Stimulated activated CD4-positive, alpha-beta T cell treated with anti-CD3 and anti-CD28 coated beads, Interleukin-2, amount 100 ng/mL, for 24 hours (primary cell): ENCODE measurements at places on chromosomes 16 and 17.

- DNase-seq, result no peak
These were observed 2.8 kb upstream of the NUBP1 start for GRCh38 chr16:10740845-10741208.

DNA sequence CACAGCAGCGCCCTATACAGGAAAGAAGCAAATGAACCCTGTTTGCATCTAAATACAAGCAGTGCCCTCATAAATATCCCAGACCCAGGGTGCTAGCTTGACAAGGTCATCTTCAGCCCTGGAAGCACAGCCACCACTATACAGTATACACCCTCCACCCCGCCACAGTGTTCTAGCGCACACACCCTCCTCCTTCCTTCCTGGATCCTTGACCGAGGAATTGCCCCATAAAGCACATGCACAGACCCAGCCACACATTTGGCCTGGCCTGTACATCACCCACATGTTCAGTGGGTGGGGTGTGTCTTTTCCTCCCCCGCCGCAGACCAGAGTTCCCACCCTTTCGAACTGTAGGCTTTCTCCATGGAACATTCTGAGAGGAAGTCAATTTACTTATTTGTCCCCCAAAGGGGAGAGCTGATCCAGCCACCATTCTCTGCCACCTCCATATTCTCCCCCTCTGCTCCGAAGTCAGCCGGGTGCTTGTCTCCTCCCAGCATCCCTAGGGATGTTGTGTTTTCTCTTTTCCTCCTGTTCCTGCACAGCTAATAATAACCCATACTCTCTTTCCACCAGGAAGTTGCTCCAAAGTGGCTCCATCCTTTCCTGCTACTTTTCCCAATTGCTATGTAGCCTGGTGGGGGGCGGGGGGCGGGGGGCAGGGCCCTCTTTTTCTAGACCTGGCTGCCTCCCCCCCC, 6.6 kb downstream of the ABI3 start:
- DNase-seq, result no peak

DNA sequence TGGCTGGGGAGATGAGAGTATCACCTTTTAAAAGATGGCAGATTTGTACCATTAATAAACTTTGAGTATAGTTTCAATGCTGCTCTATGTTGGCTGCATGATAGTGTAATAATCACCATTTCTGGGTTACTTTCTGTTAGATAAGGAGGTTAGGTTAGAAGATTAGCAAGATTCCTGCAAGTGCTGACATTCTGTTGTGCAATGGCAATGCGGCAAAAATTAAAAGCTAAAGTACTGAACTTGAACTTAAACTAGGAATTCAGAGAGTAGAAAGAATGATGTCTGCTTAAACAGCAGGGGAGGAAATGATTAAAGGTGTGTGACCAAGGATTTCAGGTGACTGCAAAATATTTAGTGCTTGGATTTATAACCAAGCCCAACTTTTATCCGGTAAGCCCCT, 399.8 kb upstream of the MON1B start:
- DNase-seq, result no peak

DNA sequence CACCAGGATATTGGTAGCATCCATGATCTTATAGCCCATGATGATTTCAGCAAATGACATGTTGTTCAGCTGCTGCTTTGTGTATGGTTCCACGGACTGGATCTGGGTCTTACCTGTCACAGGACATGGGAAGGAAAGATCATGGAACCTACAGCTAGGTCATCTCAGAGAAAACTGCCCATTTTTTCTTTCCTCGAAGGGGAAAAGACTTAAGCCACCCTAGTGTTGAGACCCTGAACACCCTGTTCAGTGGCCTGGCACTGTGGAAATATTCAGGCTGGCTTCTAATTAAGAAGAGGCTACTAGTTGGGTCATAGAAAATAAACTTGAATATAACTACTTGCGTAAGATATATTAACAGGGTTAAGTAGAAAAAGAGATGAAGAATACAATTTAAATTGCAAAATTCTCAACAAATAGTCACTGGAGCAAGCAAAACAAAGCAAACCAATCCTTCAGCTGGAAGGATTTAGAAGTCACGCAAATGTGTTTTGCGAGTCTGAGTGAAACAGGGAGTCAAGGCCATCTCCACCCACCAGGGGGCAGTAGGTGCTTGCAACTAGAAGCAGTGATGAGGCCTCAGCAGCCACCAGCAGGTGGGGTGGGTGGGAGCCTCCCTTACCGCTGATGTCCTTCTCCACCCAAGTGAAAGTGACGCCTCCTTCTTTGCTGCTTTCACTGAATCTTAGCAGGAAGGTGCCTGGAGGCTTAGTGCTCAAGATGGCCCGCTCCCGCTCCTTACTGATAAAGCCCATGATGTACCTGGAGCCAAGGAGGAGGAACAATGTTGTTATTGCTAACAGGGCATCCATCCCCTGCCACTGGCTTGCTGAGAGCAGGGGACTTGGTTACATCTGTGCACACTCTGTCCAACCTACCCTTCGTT, 34.3 kb downstream of the STAT5A start:
- peak; percentile 98 for DNase-seq

DNA sequence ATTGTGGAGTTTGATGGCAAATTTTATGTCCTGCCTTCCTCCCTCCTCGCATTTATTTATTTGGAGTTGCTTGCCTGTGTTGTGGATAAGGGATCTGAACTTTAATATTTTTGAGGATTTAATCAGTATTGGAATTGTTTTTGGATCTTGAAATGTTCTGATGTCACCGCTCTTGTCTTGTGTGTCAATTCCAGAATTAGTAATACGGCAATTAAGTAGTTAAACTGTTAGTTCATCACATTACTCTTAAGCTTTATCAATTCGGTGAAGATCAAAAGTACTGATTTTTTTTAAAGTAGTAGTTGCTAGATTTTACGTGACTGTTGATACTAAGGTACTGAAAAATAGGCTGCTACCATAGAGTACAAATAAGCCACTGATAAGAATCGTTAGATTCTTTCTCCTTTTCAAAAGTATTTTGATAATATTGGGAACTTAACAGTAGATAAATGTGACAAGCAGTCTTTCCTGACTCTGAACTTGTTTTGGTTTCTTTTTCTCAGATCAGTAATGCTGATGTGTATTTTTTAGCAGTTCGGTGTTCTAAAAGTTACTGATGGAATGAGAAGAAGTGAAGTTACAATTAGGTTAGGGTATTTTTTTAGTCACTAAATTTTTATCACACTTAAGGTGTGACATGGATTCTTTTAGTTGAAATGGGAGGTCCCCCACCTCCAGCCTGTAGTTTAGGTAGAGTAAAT, 2.0 kb downstream of the RBBP6 start:
- no peak for DNase-seq

DNA sequence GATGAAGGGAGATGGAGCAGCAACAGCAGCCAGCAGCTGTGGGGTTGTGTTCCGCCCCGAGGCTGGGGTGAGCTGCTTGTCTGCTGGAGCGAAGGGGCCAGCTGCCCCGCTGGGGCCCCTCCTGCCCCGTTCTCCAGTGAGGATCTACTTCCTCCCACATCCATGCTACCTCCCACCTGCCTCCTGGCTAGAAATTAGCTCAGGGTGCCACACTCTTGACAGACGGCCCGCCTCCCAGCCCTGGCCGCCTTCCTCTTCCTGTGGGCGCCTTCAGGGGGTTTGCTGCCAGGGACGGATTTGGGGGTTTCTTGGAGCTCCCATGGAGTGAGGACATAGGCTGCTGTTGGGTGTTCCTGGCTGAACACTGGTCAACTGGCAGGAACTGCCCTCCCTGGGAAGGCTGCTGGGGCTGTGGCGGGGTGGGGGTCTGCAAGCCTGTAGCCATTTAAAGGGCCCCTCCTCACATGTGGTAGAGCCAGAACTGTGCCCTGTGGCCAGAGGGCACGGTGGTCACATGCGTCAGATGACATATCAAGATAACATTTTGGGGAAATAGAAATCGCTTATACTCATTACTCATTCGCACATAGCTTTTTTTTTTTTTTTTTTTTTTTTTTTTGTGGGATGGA, 13.1 kb downstream of the TBC1D24 start:
- no peak for DNase-seq

GRCh38 chr17:11644265-11645212, 46.3 kb downstream of the DNAH9 start:
- peak; percentile 35 for DNase-seq

GRCh38 chr16:68259007-68259825, 5.1 kb upstream of the SLC7A6 start:
- DNase-seq, result no peak

DNA sequence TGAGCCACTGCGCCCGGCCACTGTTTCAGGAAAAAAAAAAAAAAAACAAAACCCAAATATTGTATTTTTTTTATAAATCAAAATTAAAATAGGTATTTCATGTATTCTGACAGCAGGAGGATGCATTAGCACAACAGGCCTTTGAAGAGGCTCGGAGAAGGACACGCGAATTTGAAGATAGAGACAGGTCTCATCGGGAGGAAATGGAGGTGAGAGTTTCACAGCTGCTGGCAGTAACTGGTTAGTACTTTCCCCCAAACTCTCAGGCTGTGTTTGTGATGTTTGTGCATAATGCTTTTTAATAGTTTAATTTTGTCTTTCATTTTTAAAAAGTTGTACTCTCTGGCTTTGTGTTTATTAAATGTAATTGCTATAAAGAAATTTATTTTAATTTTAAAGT, 27.6 kb upstream of the PHAF1 start:
- DNase-seq, result no peak

- peak; percentile 83 for DNase-seq
These were observed at the start of the genes ARSG and SLC16A6 for GRCh38 chr17:68290955-68291835. Gene ARSG (plus strand): TSS chr17:68291495. CDS start chr17:68307494, 15,999 bp downstream. Gene SLC16A6 (minus strand): TSS chr17:68291127. CDS start chr17:68278320, 12,807 bp downstream.

DNA sequence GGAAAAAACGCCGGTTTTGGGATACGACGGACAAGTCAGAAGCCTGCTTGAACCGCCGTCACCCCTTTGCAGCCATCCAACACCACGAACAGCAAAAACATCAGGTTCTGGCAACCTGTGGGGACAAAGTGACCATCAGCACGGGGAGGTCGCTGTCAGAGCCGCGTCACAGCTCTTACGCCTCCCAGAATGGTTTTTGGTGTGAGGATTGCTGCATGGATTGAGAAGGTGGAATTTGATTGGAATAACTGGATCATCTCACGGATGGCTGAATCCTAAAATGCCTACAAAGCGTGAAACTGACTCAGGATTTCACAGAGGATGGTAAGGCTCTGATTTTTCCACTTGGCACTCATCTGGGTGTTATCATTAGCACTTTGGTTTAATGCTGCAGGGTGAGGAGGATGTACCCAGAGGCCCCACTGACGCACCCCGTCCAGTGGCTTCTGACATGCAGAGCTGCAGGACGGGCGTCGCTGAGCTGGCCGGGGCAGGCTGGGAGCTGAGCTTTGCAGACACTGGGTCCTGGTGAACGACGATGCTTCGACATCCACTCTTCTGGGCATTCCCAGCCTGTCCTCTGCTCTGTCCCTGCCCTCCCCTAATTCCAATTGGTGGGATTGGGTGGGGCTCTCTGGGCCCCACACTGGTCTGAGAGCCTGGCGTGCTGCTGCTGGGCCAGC, 73.4 kb upstream of the CREBBP start:
- DNase-seq, result no peak

DNA sequence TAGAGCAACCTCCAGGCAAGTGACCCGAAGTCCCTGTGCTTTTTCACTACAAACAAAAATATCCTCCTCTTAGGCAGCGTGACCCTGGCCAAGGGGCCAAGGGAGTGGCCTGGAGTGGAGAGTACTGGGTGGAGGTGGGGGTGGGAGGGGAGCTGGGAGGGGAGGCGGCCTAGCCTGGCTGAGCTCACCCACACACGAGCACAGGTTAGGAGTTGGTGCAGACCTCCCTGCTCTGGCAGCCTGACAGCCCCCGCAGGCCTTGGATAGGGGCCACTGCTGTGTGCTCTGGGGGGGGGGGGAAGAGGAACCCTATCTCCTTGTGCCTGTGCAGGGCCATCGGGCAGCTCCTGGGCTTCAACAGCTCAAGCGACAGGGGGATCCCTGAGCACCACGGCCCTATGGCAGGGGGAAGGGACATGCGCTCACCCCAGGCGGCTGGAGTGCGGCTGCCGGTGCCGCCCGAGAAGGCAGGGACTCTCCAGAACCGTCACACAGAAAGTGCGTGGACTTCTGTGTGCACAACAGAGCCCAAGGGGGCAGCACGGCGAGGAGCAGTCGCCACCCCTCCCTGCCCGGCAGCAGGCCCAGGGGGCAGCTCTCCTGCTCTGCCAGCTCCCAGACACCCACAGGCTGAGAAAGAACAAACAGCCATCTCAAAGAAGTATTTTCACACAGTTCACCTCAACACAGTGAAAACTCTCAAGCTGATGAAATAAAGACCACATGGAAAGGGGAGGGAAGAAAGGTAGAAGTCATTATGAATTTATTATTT, 13.3 kb downstream of the SLC16A3 start:
- no peak for DNase-seq

- no peak for DNase-seq
These were observed 39.0 kb downstream of the CUEDC1 start for GRCh38 chr17:57915985-57916757.

- DNase-seq, result peak; percentile 44
These were observed 3.1 kb downstream of the NPW start for GRCh38 chr16:2022723-2023091.

DNA sequence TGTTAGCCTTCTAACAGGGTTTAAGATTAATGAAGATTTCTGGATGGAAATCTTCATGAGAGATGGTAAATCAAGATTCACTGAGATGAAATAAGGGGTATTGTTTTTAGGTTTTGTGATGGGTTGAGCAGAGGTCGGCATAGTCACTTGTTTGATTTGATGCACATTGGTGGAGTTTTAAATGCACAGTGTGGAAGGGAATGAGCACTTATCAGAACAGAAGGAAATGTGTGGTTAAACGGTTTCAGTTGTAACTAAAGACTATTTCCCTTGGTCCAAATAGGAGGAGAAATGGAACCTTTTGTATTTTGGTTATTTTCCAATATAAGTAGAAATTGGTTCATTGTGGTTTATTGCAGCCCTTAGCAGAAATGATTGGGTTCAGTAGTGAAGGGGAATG, 34.1 kb downstream of the CBFB start:
- no peak for DNase-seq

DNA sequence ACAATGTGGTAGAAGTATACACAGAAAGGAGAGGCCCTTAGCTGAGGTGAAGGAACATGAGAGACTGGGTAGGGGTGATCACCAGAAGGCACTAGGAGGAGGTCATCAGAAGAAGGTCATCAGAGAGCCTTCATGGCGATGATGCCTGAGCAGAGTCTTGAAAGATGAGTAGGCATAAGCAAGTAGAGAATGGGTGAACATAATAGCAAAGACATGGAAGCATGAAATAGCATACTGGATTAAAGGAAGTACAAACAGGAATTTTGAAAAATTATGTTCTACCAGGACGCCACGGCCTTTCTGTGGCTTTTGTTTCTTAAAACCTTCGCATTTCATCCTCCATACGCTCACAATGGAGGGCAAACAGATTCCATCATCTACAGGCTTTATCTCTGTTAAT, 2.9 kb downstream of the IKZF3 start:
- no peak for DNase-seq

GRCh38 chr17:39746145-39746461, 8.4 kb downstream of the GRB7 start:
- DNase-seq, result no peak
